Osteoblast (primary cell): ENCODE measurements at places on chromosomes 12 and 14. TPM values are rescaled to one million over a fixed set of nuclear protein-coding genes. Genes with fewer than 3 reads are reported as not detected.

GRCh38 chr12:71958457-71958856 is 19.8 kb downstream of the TPH2 start:
- no peak for DNase-seq

- DNase-seq = peak; percentile 49
Measured at GRCh38 chr14:81533212-81533535, 479 bp downstream of the SEL1L start.

DNA sequence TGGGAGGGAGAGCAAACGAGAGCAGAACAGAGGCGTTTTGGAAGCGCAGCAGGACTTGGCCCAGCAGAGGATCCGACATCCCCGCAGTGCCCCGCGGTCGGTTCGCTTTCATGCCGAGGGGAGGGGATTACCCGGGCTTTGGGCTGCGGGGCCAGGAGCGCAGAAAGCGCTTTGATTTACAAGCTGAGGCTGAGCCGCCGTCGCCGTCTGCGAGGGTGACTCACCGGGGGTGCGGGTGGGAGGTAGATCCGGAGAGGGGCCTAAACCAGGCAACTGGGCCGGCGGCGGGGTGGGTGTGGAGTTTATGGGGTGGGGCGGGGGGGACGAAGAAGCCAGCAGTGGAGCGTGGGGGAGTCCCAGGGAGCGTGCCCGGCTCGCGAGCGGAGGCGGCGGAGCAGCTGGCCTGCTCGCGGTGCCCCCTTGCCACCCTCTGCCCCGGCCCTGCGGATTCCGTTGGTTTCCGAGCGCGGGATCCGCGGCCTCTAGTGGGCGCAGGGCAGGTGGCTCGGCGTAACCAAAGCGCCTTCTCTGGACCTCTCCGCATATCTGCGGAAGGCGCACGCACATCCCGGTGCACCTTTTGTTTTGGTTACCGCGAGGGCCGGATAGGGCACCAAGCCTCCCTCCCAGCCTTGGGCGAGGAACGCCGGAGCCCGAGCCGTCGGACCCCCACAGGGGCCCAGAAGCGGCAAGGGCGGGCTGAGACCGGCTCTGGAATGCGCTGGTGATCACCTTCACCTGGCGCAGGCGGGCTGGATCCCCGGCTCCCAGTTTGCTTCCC is 2.6 kb downstream of the SIX4 start:
- DNase-seq = peak; percentile 85

- DNase-seq = no peak
Measured at GRCh38 chr14:64919618-64920017, 5.4 kb downstream of the CHURC1 start.

GRCh38 chr12:95319694-95320331 is 102.2 kb downstream of the VEZT start:
- DNase-seq = no peak

DNA sequence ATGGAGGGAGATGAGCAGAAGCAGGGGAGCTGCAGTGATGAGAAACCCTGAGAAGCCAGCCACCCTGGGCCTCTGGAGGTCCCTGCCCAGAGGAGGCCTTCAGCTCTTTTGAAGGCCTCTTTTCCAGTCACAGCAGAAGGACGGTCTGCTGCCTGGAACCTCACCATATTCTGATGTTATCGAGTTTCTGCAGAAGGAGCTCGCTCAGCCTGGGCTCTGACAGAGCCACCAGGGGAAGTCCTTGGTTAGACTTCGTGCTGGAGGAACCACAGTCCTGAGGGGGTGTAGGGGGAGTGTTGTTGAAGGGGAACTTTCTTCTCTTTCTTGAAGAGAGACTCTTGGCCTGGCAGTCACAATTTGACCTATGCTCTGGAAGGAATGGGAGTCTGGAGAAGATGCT is 25.1 kb upstream of the BATF start:
- no peak for DNase-seq

GRCh38 chr12:84290168-84290567 is 622.4 kb downstream of the SLC6A15 start:
- DNase-seq = no peak

- DNase-seq = no peak
Measured at GRCh38 chr12:59895166-59895775, 299.4 kb downstream of the SLC16A7 start.

DNA sequence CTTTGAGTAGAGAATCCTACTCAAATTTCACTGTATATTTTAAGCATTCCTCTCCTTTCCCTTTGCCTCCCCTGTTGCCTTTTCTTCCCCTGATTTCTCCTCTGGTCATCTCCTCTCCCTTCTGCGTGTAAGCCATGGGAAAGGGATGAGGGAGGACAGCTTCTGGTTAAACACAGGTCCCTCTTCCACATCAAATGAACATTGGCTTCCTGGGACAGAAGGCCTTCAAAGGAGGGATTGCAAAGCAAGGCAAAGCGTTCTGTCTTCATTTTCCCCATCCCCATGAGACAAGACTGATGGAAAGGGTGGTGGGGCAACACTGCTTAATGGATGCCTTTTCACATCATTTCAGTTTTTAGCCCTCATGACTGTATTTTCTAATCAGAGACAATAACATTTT is 26.2 kb downstream of the GPRC5A start:
- no peak for DNase-seq

DNA sequence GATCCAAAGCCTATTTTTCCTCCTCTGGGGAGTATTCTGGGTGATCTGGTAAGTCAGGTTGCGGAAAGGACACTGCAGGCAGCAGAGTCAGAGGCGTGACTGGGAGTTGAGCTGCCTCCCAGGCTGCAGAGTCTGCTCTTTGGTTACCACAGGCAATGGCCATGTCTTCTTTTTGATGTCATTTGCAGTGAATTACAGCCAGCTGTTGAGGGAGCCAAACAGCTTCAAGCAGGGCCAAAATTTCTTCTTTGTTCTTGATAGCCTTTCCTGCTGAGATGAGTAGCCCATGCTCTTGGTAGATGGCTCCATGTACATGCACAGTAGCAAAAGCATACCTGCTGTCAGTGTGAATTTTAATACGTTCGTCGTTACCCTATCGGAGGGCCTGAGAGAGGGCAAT is 116.6 kb upstream of the PZP start:
- no peak for DNase-seq

GRCh38 chr14:64293976-64294671 is at the start of gene ESR2:
Gene ESR2 (minus strand): TSS chr14:64294371. CDS start chr14:64282985, 11,386 bp downstream.
- no peak for DNase-seq

GRCh38 chr12:111546758-111547383 is 52.2 kb downstream of the ATXN2 start:
- peak; percentile 36 for DNase-seq

DNA sequence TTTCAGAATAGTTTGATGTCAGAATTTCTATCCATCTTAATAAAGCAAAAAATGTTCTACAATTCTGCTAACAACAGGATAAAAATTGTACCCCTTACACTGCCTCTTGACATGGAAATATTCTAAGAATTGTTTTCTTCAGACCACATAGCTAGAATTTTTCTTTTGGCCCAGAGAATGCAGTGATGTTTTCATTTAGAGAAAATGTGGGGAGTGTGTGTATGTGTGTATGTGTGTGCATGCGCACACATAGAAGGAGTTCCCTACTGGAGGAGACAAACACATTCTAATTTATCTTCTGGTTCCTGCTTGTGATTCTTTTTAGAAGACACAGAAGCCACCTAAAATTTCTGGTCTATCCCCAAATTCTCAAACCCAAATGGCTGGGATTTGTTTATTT is 1145.7 kb downstream of the VRK1 start:
- no peak for DNase-seq

DNA sequence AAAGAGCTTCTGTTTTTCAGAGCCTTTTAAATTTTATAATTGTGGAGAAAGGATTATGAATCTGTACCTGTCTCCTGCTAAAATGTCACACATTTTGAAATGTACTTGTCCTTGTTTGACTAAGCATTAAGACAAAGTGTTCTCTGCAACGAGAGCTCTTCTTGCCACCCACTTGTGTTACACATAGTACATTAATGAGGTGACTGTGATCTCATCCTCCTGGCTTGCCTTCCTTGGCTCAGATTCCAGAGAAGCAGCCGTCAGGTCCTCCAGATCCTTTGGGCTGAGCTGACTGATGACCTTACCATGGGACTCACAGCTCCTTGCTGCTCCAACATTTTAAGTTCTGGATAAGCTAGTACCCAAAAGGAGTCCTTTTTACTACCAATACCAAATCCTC is 81.4 kb downstream of the BBS10 start:
- no peak for DNase-seq

DNA sequence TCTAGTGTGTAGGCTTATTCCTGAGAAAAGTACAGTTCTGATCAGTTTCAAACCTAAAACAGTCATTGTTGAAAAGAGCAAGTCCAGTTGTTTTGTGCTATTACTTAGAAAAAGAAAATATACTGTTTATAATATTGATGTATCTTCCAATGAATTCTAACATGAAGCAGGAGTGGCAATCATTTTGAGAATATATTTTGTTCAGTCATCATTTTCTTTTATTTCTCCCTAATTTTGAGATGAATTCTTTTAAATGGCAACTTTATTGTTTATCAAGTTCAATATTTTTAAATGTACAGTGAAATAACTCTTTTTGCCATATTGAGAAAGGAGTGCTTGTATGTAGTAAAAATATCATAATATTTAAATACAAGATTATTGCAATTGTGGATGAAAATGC is 862.2 kb upstream of the MDGA2 start:
- no peak for DNase-seq

DNA sequence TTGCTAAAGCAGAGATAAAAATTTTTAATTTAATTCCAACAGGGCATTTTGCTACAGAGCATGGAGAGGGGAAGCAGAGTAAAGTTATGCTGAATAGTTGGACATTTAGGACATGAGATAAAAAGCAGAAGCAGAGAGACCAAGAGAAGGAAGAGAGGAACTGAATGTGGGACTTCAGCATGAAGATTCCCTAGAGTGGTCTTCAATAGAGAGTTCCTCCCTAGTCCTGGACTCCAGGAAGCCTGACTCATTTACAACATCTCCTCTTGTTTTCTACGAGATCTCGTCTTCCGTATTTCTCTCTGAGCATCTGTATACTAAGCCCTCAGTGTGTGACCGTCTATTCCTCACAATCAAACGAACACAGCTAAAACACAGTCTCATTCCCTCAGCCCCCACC is 35.2 kb upstream of the IFT81 start:
- no peak for DNase-seq

- DNase-seq = peak; percentile 93
Measured at GRCh38 chr12:120474616-120474960, 5.0 kb upstream of the SRSF9 start.

DNA sequence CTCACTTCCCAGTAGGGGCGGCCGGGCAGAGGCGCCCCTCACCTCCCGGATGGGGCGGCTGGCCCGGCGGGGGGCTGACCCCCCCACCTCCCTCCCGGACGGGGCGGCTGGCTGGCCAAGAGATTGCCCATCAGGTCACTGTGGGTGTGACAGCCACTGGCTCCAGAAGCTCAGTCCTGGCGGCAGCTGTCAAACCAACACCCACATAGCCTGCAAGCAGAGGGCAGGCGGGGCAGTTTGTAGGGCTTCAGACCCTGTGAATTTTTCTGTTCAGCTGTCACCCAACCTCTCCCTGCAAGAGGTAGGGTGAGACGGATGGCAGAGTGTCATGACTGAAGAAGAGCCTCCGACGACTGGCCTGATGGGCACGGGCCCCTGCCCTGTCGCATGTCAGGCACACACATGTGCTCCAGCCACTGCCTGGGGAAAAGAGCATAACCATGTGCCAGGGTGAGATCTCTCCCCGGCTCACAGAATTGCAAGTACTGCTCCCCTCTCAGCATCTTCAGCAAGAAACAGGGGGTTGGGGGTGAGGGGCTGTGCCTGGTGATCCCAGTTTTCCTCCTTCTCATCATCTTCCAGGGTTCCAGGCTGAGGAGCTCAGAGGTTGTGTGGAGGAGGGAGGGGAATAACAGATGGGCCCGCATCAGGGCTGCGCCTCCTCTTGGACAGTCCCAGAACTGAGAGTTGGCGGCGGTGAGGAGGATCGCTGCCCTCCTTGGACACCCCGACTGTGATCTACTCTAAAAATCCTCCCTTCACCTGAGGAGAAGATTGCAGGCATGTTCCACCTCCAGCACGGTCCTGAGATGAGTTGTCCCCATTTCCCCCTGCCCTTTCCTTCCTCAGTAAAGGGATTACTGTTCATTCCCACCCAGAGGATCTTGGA is 11.2 kb upstream of the PRPH start:
- DNase-seq = no peak

- no peak for DNase-seq
Measured at GRCh38 chr12:92158796-92159439, 13.3 kb upstream of the BTG1 start.

- DNase-seq = no peak
Measured at GRCh38 chr14:30855345-30856037, 18.9 kb upstream of the COCH start.

- DNase-seq = no peak
Measured at GRCh38 chr12:61687407-61687806, 572.8 kb upstream of the USP15 start.

DNA sequence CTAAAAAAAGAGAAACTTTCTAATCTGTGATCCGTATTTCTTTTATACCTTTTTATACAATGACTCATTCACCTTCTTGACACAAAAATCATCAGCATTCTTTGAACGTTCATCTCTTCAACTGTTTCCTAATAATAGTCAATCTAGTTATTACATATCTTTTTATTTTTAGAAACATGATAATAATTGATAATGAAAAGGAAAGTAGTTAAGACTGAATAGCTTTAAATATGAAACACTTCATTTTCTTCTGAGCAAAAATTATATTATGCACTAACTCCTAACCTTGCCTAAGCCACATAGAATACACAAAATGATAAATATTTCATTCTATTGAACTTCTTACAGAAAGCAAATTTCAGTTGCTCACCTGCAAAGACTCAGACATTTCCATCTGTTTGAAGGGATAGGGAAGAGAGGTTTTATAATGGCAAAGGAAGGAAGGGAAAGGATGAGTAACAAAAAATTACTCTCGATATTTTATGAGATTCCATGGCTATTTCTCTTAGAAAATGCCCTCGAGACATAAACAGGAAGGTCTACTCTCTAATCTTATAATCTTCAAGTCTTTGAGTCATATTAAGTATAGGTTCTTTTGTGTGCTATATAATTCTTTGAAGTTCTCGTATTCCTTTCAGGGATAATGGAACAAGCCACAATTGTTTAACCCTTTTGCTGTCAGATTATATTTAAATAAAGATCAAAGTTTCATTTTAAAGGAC is 7.5 kb upstream of the KLHL42 start:
- no peak for DNase-seq

CLEC1A gene
- under 0.01 TPM in 1 of 2 replicates, not detected in the other for total RNA-seq

TEX22 gene
- under 0.01 and 0.29 TPM in 2 replicates for total RNA-seq

PRB2 gene
- not detected in 2 replicates for total RNA-seq

FSCB gene
- total RNA-seq = not detected in 2 replicates

TAS2R8 gene
- under 0.01 and 0.36 TPM in 2 replicates for total RNA-seq

PCED1B gene
- total RNA-seq = 0.29 and 0.36 TPM in 2 replicates

SOCS2 gene
- 32.6 and 40.7 TPM in 2 replicates for total RNA-seq

FBXO34 gene
- total RNA-seq = 24.2 and 24.6 TPM in 2 replicates

TCL1B gene
- total RNA-seq = not detected in 2 replicates

IL23A gene
- total RNA-seq = not detected in 2 replicates

MAP1LC3B2 gene
- 0.29 and 1.1 TPM in 2 replicates for total RNA-seq

GYS2 gene
- not detected in 2 replicates for total RNA-seq

GPR162 gene
- total RNA-seq = 1.4 and 5.0 TPM in 2 replicates

TGM1 gene
- 0.36 and 1.2 TPM in 2 replicates for total RNA-seq

TMPRSS12 gene
- total RNA-seq = not detected in 2 replicates
